ENCODE measurements at places on chromosomes 1 and 21. TPM values are rescaled to one million over a fixed set of nuclear protein-coding genes. Genes with fewer than 3 reads are reported as not detected.

GRHL3 gene
- 0.67 TPM for total RNA-seq

MAP10 gene
- total RNA-seq: 1.2 TPM

TOMM40L gene
- total RNA-seq: 10.1 TPM

KRTAP12-1 gene
- total RNA-seq: not detected

DCST1 gene
- total RNA-seq: not detected
